ENCODE measurements at places on chromosomes 7 and 10.

- DNase-seq: peak; percentile 71
Observed at GRCh38 chr10:87818505-87819288, 671 bp upstream of the ATAD1 start.

DNA sequence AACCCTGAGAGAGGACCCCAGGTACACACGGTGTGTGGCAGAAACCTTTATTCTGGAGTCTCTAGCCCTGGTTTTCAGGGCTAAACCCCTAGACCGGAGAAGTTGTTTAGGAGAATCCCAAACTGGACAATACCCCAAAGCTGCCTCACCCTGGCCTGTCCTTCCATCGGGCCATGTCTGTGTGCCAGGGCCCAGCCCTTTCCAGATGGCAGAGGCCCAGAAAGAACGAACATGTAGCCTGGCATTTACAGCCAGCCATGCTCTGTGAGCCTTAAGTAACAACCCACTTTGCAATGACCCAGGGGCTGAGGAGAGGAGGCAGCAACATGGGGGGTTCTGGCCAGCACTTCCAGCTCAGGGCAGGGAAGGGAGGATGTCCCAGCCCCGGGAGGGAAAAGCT, 142.1 kb downstream of the NEURL1 start:
- DNase-seq: no peak

- DNase-seq: no peak
Observed at GRCh38 chr7:44263326-44264082, 61.9 kb downstream of the CAMK2B start.

- DNase-seq: no peak
Observed at GRCh38 chr7:149720372-149721083, 52.9 kb downstream of the ZNF467 start.

- no peak for DNase-seq
Observed at GRCh38 chr7:121761399-121761798, 111.6 kb upstream of the PTPRZ1 start.

DNA sequence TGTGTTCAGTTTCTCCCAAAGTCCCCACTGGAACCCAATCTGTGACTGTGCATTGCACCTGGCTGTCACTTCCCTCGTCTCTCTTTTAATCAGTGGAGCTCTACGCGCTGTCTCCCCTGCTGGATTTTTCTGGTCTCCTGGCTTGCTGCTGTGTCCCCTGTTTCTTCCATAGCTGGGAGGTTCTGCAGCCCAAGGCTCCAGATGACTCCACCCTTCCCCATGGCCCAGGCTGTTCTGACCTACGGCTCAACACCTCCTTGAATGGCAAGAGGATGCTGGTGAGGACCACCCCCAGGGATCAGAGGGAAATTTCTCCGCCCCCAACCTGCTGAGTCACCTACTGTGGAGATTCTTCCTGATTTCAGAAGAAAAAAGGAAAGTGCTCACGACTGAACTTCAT, 961.4 kb upstream of the ZNF722 start:
- no peak for DNase-seq

DNA sequence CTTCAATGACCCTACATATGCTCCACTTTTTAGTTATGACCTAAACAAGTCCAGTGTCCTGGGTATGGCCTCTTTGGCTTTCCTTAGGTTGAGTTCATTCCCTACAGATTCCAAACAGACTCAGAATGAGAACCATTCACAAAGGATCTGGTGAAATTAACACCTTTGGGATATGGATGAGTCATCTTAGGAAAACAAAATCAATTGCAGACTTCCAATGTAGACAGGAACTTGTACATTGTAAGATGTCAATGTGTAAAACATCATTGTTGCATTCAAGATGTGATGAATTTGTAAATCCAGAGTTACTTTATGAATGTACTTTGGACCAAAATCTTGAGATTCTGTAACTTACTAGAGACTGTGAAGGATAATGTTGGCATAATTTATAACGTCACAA, 43.4 kb upstream of the HECTD2 start:
- DNase-seq: no peak

DNA sequence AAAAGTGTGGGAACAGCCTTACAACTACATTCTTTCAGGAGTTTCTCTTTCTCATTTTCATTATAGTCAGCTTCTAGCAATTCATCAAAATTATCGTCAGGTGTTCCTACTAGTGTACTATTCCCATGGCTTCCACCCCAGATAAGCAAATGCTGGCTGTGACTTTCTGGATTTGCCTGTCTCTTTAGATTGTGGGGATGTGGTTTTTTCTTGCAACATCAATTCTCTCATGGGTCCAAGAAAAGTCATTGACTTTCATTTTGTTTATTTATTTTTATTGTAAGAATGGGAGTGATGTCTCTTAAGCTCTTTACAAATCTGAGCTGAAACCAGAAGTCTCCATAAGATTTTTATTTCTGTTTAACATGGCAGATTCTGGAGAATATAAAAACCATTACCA, 349.7 kb upstream of the SEMA3C start:
- no peak for DNase-seq

- no peak for DNase-seq
Observed at GRCh38 chr7:93212881-93213280, 13.4 kb downstream of the HEPACAM2 start.

DNA sequence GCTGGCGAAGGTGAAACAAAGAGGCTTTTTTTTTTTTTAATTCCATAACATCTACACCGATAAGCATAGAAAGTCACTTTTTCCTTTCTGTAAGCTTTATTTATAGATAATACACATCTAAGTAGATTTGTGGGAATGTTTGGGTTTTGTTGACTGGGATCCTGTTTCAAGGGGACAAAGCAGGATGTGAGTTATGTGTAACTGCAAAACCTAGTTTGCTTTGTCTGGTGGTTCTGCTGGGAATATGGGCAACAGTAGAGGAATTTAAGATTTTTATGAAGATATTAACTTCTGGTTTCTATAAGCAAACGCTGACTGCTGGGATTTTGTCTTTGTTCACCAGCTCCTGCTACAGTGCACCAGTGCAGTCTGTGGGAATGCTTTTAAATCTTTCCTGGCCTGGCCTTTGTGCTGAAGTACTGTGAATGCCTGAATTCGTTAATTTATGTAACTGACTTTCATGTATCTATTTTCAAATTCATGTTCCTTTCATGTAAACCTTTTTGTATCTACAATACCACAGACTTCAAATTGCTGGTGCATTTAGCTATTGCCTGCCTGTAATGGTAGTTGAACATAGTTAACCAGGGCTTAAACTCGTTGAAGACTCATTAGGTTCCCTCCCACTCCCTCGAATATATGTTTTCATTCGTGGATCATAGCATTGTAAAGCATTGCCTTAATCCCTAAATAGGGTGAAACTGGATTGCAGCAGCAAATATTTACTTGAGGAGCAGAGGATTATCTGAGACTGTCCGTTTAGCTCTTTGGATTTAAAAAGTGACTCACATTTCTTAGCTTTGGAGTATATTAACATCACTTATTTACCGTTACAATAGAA, 1.5 kb downstream of the KLHL7 start:
- no peak for DNase-seq

- DNase-seq: no peak
Observed at GRCh38 chr7:67426654-67427053, 430.0 kb downstream of the TYW1 start.

- DNase-seq: no peak
Observed at GRCh38 chr10:96022739-96023138, 20.6 kb upstream of the CCNJ start.

- DNase-seq: peak; percentile 82
Observed at GRCh38 chr10:132443605-132443982, 46.6 kb downstream of the PWWP2B start.

DNA sequence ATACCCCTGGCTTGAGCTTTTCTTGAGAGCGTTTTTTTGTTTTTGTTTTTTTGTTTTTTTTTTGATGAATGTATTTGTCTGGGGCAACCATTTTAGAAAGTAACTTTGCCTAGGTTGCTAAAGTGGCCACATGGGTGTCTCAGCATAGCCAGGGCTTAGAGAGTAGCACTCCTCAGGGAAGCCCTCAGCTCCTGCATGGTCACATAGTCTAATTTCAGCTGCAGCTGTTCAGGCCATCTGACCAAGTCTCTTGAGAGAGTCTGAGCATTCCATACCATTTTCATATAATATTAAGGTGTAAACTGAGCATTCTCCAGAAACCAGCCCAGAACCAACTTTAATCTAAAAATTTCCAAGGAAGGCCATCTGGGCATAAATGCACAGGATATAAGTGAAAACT, 186.4 kb downstream of the NPSR1 start:
- no peak for DNase-seq

DNA sequence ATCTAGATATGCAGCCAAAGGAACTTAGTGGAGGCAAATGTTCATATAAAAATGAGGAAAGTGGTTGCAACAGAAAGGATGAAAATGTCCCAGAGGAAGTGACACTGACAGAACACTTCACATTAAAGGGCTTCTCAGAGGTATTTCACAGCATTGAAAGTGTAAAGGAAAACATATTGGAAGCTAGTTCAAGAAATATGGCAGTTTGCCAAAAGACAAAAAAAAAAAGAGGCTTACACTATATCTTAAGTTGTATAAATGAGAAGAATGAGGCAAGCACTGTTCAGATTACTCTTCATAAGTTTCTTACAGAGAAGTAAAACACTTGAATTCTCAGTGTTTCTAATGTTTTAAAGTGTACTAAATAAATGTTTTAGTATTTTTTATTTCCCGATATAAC, 20.1 kb downstream of the RUNDC3B start:
- no peak for DNase-seq

DNA sequence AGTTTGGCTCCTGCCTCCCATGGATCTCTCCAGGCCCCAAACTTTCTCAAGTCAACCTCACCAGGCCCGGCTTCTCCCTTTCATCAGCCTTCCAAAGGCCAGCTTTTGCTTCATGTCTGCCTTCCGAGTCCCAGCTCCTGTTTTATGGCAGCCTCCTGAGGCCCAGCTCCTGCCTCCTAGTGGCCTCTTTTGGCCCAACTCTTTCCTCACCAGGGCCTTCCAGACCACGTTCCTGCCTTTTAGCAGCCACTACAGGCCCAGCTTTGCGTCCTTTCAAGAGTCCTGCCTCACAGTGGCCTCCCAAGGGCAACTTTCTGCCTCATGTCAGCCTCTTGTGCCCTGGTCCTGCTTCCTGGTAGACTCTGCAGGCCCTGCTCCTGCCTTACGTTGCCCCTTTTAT, 15.3 kb upstream of the TMEM248 start:
- DNase-seq: no peak

DNA sequence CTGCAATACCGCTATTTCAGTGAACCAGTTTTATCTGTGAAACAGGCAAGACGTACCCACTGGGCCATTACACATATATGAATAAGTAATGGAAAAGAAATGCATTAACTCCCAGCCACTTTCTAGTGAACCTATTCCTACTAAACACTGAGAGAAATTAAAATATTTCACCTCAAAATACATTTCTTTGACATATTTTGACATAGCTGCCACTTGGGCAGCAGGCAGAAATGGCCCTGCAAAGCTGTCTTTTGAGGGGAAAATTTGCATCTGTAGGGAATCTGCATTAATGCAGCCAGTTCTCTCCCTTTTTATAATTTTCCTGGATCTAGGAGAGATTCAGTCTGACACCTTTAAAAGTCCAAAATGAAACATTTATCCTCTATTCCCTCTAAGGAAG, 714.8 kb upstream of the POM121L12 start:
- DNase-seq: no peak

GRCh38 chr7:137694405-137694804, 152.4 kb downstream of the DGKI start:
- no peak for DNase-seq

DNA sequence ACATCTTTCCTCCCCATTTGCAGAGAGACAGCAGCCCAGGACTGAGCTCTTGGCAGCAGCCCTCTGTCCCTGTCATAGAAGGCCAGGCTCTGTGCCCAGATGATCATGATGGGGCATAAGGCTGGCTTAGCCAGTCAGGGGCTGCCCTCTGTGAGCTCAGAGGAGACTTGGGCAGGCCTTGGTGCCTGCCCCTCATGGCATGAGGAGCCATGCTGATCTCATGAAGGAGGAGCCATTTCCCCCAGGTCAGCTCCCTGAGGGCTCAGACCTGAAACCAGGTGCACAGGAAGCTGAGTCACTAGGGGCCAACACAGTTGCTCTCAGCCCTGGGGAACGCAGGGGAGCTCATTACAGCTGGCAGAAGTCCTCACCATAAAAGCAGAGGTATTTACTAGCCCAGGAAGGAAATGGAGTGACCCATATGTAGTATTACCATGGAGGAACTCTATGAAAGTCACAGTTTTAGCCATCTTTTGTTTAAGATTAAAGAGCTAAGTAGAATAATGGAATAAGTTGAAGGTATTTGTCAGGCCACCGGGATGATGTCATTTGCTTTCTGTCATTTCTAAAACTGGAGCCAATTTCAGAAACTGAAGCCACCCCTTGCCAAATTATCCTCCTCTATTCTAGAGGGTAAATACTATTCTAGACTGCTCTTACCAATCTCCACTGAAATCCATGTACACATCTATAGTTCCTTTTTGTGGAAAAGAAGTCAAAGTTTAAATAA, 362.4 kb upstream of the ZNF32 start:
- DNase-seq: no peak

DNA sequence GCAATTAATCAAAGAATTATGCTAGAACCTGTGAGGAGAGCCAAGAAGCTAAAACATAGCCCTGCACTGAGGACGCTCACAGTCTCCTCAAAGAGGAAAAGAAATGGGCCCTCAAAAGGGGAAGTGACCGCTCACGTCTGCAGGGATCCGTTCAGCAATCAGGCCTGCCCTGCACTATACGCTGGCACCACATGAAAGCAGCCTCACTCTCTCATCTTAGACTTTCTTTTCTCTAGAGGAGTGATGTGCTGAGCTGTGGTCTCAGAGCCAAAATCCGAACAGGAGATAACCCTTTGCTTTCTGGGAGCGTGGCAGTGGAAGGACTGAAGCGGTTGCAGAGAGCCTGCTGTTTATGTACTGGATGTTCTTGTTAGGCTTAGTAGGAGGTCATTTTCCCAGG, 6.3 kb upstream of the IL2RA start:
- no peak for DNase-seq

GRCh38 chr10:132742837-132743194, 43.1 kb downstream of the NKX6-2 start:
- no peak for DNase-seq

DNA sequence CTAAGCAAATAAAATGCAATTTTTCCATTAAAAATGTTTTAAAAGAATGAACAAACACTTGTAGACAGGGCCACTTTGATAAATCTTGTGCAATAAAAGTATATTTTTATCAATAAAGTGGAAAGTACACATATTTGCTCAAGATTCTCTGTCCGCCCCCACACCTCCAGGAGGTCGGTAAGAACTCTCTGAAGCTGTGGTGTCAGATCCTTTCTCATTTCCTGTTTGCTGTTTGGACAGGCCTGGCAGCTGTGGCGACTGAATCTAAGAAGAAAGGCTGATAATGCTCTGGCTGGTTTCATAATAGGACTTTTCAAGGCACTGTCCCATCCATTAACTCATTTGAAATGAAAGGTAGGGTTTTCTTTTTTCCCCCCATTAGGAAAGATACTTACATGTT, 15.3 kb upstream of the ASB4 start:
- DNase-seq: no peak

All from activated CD8-positive, alpha-beta memory T cell treated with anti-CD3 and anti-CD28 coated beads, Interleukin-2, amount 50 U/mL, for 4 hours (primary cell).